K562 (cell line): ENCODE measurements at places on chromosomes 5 and 9. TPM values are rescaled to one million over a fixed set of nuclear protein-coding genes. Genes with fewer than 3 reads are reported as not detected.

RLN1 gene
- polyA plus RNA-seq = not detected in 2 replicates

FOCAD gene
- polyA plus RNA-seq = 0.24 and 0.57 TPM in 2 replicates

GFI1B gene
- polyA plus RNA-seq = 47.2 and 50.1 TPM in 2 replicates

DNA sequence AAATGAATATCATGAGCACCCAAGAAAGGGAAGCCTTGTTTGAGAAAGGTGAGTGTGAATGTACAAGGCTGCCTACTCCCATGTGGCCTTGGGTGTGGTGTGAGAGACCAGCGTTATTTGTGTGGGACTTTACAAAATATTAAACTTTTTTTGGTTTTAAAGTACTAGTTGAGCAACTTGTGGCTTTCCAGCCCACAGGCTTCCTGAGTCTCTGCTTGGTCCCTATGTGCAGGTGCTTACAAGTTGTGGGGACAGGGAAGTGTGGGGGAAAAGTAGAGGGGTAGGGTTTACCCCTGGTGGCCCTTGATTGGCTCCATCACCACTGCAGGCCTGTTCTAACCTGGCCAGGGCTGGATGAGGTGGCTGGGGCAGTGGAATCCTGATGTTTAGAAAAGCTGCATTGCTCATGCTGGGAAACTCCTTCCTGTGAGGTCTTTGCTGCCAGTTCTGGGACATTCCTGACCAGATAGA lies 19.7 kb downstream of the PTTG1 start:
- no peaks in the 10 kb centered on the region for H3K27me3 ChIP-seq
- H3K4me3 ChIP-seq = no peak overlapping the region
- no peaks in the 10 kb centered on the region for H3K36me3 ChIP-seq
- peaks cover 7% of the 10 kb centered on the region; the same call in 2 of the 3 replicates for H3K4me1 ChIP-seq
- no peak for DNase-seq

GRCh38 chr5:94361832-94362796 lies 256.3 kb downstream of the KIAA0825 start:
- no peak overlapping the region for H3K4me3 ChIP-seq
- no peak overlapping the region for H3K27ac ChIP-seq
- H3K36me3 ChIP-seq = no peaks in the 10 kb centered on the region

- no peak overlapping the region for H3K4me3 ChIP-seq
- no peaks in the 10 kb centered on the region for H3K27me3 ChIP-seq
- no peak for DNase-seq
- no peaks in the 10 kb centered on the region for H3K36me3 ChIP-seq
- no peak overlapping the region for H3K27ac ChIP-seq
- no peaks in the 10 kb centered on the region for H3K4me1 ChIP-seq
Measured at GRCh38 chr9:16289639-16290038, 580.8 kb downstream of the BNC2 start.

- no peak overlapping the region for H3K4me3 ChIP-seq
- H3K27ac ChIP-seq = no peak overlapping the region
- peaks cover 6% of the 10 kb centered on the region; the same call in 1 of the 3 replicates for H3K4me1 ChIP-seq
- DNase-seq = no peak
- H3K27me3 ChIP-seq = peaks cover 13% of the 10 kb centered on the region
Measured at GRCh38 chr5:136076881-136077445, 48.2 kb downstream of the TGFBI start.
